ENCODE measurements at places on chromosomes 16 and 17. TPM values are rescaled to one million over a fixed set of nuclear protein-coding genes. Genes with fewer than 3 reads are reported as not detected.

Gene EPN3
- not detected for total RNA-seq

Gene MT2A
- 2,392 TPM for total RNA-seq

Gene GFAP
- 1.3 TPM for total RNA-seq

Gene ZNHIT3
- 19.1 TPM for total RNA-seq

Gene ENPP7
- 0.26 TPM for total RNA-seq

Gene SLC13A2
- total RNA-seq: 0.10 TPM
